ENCODE measurements at places on chromosomes 2 and 18.

DNA sequence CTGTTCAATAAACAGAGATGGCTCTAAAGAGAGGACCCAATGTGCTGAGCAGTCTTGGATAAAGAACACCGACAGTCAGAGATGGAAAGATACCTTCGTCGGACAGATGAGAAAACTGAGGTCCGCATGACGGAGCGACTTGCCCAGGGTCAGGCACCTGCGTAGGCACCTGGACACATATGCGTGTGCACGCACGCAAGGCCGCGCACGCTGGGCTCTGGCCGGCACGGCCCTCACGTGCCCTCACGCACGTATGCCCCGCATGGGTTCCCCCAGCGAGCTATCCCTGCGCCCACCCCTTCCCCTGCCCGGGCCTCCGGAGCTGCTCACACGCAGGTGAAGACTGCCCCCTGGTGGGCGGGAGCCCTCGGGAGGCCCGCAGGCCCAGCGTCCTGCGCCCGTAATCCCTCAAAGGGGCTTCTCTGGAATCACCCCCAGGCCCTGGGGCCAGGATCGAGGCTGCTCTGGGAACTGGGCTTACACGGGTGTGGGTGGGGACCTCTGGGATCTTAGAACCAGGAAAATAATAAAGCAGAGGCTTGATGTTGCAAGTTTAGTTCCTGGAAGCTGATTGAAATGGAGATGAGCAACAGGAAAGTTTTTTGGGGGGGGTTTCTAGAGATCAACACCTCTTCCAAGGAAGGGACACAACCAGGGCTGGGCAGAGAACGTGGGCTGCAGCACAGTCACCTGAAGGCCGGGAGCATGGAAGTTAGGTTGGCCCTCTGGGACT is 246.3 kb downstream of the TNS1 start:
- DNase-seq, result peak; percentile 83

- peak; percentile 54 for DNase-seq
These were observed 230.2 kb upstream of the TNP1 start for GRCh38 chr2:217090024-217090473.

DNA sequence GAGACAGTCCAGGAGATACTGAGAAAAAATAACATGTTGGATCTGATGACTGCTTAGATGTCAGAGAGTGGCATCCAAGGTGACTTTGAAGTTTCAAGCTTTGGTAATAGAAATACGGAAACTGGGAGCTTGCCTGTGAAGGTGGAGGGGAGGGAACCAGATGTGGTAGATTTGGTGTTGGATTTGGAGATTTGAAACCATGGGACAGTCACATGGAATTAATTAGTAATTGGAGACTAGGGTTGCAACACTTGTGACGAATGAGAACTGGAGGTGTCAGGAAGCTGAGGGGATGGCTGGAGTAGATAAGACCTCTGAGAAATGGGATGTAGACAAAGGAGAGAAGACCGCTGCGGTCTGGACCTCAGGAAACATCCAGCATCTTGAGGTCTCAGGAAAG is 46.7 kb downstream of the RPL37A start:
- no peak for DNase-seq

DNA sequence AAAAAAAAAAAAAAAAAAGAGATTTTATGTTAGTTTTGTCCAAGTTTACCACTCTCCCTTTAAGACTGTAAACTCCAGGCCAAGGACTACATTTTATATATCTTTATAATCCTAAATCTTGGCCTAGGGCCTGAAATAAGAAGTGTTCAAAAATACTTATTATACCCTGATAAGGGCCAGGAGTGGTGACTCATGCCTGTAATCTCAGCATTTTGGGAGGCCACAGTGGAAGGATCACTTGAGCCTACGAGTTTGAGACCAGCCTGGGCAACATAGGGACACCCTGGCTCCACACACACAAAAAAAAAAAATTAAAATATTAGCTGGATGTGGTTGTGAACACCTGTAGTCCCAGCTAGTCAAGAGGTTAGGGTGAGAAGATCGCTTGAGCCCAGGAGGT is 12.7 kb downstream of the TRIP12 start:
- DNase-seq, result no peak

DNA sequence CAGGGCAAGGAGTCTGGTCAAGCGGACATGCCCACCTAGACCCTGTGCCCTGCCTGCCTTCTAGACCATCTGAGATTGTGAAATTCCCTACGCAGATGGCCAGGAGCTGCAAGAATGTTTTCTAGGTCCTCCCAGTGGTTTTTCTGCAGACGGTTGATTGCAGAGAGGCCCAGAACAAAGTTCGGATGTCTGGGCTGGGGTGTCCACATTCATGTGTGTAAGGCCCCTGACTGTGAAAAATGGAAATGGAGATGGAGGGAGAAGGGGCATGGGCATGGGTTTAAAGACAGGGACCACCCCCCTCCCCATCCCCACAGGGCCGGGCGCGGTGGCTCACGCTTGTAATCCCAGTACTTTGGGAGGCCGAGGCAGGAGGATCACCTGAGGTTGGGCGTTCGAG is 11.8 kb downstream of the ARHGAP25 start:
- DNase-seq, result no peak

DNA sequence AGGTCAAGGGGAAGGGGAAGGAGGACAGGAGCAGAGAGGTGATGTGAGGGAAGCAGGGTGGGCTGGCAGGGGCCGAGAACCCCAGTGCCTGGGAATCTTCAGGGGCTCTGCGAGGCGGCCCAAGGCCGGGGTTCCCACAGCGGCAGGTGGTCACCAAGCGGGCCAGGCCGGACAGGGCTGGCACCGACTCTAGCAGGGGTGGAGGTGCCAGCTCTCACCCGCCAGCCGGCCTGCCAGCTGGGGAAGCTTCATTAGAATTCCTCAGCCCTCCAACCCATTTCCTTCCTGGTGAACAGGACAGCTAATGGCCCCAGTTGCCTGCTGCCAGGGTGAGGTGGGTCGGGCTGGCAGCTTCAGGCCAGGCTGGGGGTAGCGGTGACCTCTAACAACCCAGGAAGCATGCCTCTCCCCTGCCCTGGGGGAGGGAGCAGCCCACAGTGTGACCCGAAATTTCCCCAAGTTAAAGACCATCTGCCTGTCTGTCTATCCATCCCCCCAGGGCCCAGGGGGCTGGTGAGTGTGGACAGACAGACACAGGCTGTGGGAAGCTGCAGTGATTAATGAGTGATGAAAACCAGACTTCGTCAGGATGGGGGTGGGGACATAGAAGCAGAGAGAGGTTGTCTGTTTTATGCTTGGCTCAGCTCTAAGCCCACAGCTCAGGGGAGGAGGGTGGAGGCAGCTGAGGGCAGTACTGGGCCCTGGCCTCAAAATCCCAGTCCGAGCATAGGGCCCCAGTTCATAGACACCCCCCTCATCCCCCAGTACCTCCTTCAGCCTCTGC is 144.1 kb downstream of the ZFP36L2 start:
- DNase-seq, result no peak

DNA sequence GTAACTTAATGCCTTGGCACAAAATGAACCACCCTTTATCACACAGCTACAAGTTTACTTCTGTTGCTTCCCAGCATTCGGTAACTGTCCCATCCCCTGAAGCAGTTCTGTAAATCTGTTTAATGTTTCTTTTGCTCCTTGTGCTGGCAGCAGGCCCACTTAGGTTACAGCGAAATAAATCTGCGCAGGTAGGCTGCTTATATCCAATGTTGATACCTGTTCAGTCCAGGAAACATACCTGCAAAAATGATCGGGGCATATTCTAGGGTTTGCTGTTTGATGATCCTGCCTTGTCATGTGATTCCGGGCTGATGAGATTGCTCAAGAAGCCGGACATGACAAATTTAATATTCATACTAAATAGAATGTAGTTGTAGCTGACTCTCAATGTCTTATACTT is 23.3 kb downstream of the PELI1 start:
- DNase-seq, result no peak

GRCh38 chr2:127712999-127713398 is 11.7 kb downstream of the SFT2D3 start:
- DNase-seq, result no peak

- DNase-seq, result peak; percentile 63
These were observed 78.1 kb upstream of the YWHAQ start for GRCh38 chr2:9708683-9709538.

- DNase-seq, result no peak
These were observed 324.3 kb upstream of the KLHL14 start for GRCh38 chr18:33097126-33097525.

GRCh38 chr18:46377557-46377956 is 273.4 kb downstream of the HAUS1 start:
- no peak for DNase-seq

DNA sequence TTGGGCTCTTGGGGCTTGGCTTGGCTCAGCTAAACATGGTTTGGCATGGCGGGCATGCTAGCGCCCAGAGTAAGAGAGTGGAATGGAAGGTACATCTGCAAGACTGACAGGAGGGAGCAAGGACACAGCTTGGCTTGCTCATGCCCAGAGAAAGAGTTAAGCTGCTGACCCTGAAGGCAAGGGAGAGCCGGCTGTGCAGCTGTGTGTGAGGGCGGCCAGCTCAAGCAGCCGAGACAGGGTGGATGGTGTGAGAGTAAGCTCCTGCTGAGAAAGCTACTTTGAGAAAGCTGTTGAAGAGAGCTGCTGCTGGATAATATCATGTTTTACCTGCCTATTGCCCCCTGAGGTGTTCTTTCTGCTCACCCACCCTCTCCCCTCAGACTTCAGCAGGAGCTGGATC is 135.6 kb downstream of the CCBE1 start:
- DNase-seq, result no peak

- DNase-seq, result no peak
These were observed 123.6 kb upstream of the SMIM21 start for GRCh38 chr18:75551071-75551470.

- DNase-seq, result no peak
These were observed 218.8 kb upstream of the RAB6C start for GRCh38 chr2:129760669-129761068.

GRCh38 chr2:176125772-176126054 is 3.2 kb downstream of the HOXD9 start:
- no peak for DNase-seq

DNA sequence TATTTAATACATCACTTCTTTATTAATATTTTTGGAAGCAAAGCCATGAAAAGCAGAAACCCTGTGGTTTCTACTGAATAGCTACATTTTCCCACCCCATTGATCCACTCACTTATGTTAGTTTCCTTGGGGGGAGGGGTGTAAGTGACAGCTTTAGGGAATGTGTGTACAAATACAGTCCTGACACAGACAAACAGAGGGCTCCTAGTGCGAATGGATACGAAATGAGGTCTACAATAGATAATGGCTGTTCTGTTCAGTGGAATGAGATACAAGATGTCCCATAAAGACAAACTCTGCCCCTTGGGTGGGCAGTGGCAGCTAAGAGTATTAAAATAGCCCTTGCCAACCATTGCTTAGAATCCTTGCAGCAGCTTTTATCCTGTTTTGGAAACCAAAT is 312.9 kb downstream of the NCKAP5 start:
- DNase-seq, result no peak

GRCh38 chr2:66466433-66466832 is 31.5 kb downstream of the MEIS1 start:
- DNase-seq, result no peak

DNA sequence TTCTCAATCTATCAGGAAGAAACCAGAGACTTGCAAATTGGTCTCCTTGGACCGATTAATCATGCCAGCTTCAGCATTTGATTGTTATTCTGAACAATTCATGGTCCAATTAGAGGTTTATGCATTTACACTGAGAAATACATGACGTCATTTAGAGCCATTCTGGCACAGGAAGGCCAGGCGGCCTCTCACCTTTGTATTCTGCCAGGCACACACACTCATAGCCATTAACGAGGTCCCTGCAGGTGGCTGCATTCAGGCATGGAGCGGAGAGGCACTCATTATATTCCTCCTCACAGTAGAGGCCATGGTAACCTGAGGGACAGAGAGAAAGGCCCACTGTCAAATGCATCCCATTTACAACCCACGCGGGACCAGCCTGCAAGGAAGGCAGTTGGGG is 146.8 kb upstream of the PID1 start:
- DNase-seq, result no peak

DNA sequence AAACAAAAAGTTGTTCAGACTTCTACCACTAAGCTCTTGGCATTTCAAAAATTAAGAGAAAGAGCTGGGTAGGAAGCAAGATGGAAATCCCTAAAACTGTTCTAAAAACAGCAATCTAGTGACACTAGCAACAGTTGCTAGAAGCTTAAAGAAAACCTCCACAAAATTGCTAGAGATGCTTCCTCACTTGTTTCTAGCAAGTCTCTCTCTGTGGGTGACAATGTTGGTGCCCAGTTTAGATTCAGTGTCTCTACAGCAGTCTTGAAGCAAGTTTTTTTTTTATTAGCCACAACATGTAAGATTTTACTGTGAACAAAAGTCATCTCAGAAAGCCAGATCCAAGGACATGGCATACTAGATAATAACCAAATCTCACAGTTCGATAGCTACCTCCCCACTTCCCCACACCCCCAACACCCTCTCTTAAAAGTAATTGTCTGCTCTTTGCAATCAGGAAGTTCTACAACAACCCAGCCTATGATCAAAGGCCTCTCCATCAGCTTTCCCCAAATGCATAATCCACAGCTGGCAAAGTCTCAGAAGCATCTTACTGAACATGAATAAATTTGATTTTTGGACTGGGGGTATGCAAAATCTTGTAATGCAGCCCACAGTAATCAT is 70.0 kb downstream of the ANKRD44 start:
- no peak for DNase-seq

DNA sequence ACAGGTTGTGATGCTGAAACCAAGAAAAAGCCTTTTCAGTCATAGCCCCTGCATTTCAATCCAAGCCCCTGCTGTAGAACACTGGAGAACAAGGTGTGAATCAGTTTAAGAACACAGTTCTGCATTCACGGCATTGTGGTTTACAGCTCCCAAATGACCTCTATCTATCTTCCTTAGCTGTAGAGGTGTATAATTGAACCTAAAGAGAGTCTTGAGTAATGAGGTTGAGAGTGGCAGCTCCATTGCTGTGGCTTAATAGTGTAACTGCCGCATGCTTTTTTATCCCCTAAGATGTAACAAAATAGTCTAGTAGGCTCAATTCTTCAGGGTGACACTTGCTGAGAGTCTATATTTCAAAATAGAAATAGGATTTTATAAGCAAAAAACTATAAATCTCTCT is 121.3 kb upstream of the EPHA4 start:
- no peak for DNase-seq

- no peak for DNase-seq
These were observed 5.5 kb downstream of the CYRIA start for GRCh38 chr2:16660114-16660513.

DNA sequence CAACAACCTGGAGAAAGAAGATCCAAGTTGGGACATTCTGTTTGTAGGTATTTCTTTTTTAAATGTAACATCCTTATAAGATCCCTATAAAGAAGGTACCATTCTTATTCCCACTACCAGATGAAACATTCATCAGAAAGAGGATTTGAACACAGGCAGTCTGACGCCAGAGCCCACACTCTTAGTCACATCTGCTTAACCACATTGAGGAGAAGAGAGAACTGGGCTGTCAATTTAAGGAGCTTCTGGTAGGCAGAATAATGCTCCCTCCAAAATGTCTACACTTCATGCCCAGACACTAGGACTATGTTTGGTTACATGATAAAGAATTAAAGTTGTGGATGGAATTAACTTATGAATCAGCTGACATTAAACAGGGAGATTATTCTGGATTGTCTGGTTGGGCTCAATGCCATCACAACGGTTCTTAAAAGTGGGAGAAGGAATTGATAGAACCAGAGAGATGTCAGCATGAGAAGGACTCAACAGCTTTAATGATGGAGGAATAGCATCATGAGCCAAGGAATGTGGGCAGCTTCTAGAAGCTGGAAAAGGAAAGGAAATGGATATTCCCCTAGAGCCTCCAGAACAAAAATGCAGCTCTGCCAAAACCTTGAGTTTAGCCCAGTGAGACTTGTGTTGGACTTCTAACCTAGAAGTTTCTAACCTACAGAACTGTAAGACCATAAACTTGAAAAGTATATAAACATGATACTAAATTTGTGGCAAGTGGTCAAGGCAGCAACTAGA is 82.2 kb downstream of the KLF7 start:
- DNase-seq, result no peak
